HT-29 (cell line): ENCODE measurements at places on chromosomes 4 and X.

- no peak for DNase-seq
Observed at GRCh38 chr4:8318509-8318908, 49.0 kb downstream of the HTRA3 start.

GRCh38 chr4:110091434-110092140 lies 106.8 kb downstream of the ELOVL6 start:
- DNase-seq: peak; percentile 41

GRCh38 chrX:107298276-107298675 lies 91.9 kb downstream of the DNAAF6 start:
- no peak for DNase-seq

DNA sequence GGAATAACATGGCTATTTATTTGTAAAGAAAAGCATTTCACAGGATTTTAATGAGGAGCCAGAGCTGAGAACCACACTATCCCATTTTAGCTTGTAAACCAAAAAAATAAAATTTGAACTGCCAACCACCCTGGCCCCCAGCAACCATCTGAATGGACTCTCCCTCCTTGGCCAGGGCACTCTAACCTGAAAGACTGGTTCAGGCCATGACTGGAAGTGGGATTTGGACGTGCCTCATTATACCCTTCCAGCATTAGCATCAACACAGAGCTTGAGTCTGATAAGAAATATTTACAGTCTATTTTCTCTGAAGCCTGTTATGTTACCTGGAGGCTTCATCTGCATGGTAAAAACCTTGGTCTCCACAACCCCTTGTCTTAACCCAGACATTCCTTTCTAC lies 30.0 kb downstream of the METAP1 start:
- no peak for DNase-seq

GRCh38 chr4:25525896-25526295 lies 129.8 kb upstream of the SLC34A2 start:
- no peak for DNase-seq

DNA sequence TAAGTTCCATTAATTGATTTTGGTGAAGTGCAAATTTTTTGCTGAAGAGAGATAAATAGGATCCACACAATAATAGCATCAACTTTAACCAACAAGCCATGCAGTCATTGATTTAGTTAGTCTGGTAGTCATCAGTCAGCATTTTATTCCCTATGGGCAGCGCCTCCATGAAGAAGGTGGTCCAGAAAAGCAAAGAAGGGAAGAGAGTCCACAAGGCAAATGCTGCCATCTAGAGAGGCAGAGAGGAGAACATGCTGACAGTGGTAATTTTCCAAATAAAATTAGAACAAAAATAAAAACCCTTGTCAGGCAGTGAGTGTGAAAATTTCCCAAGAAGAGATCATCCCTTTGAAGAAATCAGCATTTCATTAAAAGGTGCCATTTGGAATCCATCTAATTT lies 366.7 kb upstream of the FAM241A start:
- DNase-seq: peak; percentile 10

DNA sequence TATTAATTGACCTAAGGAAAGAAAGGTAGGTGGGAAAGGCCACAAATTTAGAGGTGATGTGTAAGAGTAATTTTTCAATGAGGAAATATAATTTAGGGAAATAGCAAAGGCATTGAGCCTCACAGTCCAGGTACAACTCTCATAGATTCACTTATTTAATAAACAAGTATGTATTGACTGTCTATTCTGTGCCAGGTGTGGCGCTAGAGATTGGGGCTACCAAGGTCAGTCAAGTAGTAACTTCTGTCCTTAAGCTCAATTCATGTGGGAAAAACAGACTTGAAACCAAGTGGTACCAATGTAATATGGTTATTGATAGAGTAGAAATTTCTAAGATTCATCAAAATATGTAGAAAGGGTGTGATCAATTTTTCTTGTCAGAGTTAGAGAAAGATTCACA lies 257.5 kb downstream of the C4orf33 start:
- DNase-seq: no peak
